ENCODE measurements at places on chromosomes 3 and 15. TPM values are rescaled to one million over a fixed set of nuclear protein-coding genes. Genes with fewer than 3 reads are reported as not detected.

- no peaks in the 10 kb centered on the region for H3K4me1 ChIP-seq
- H3K27me3 ChIP-seq, result no peaks in the 10 kb centered on the region
- H3K27ac ChIP-seq, result no peak overlapping the region
- DNase-seq, result no peak
Measured at GRCh38 chr15:94353488-94353820, 122.1 kb downstream of the MCTP2 start.

GRCh38 chr3:197465996-197466549 is 89.7 kb downstream of the BDH1 start:
- no peak overlapping the region for H3K4me3 ChIP-seq
- no peak overlapping the region for H3K27ac ChIP-seq

DNA sequence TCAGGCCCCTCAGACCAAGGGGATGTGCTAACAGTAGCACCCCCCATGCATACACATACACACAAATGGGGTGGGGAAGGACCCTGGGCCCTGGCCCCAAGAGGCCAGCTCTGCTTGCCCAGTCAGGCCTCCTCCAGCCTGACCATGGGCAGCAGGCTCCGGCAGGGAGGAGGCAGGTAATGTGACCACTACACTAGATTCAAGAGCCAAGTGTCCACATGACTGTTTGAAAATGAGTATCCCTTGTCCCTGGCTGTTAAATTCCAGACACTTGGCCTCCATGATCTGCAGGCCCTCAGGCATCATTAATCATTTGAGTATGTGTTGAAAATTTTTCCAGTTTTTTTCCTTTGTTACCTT is 13.9 kb upstream of the GNAI2 start:
- H3K4me1 ChIP-seq, result peaks cover 17% of the 10 kb centered on the region
- no peaks in the 10 kb centered on the region for H3K36me3 ChIP-seq
- no peak overlapping the region for H3K27ac ChIP-seq
- H3K27me3 ChIP-seq, result peaks cover 19% of the 10 kb centered on the region

DNA sequence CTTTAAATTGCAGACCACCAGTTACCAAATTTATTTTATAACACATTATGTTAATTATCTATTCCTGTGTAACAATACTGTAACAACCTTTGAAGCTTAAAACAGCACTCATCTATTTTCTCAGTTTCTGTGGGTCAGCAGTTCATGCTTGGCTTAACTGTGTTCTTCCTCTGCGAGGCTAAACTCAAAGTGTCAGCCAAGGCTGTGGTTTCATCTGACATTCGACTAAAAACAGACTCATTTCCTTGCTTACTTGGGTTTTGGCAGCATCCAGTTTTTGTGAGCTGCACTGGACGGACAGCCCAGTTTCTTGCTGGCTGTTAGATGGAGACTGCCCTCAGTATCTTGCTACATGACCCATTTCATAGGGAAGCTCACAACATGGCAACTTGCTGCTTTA is 247.3 kb upstream of the KCNH8 start:
- no peak overlapping the region for H3K27ac ChIP-seq
- DNase-seq, result no peak
- H3K4me3 ChIP-seq, result no peak overlapping the region
- no peaks in the 10 kb centered on the region for H3K27me3 ChIP-seq
- no peaks in the 10 kb centered on the region for H3K4me1 ChIP-seq
- no peaks in the 10 kb centered on the region for H3K36me3 ChIP-seq

GRCh38 chr3:181313335-181313734 is 323.8 kb upstream of the DNAJC19 start:
- no peaks in the 10 kb centered on the region for H3K4me1 ChIP-seq
- DNase-seq, result no peak
- no peak overlapping the region for H3K4me3 ChIP-seq
- H3K27ac ChIP-seq, result no peak overlapping the region
- H3K27me3 ChIP-seq, result no peaks in the 10 kb centered on the region
- H3K36me3 ChIP-seq, result no peaks in the 10 kb centered on the region

CHRFAM7A gene
- total RNA-seq, result not detected
